ENCODE measurements at places on chromosomes 12 and 14.

- no peak for DNase-seq
These were observed 55.5 kb downstream of the ANO2 start for GRCh38 chr12:5889381-5890047.

DNA sequence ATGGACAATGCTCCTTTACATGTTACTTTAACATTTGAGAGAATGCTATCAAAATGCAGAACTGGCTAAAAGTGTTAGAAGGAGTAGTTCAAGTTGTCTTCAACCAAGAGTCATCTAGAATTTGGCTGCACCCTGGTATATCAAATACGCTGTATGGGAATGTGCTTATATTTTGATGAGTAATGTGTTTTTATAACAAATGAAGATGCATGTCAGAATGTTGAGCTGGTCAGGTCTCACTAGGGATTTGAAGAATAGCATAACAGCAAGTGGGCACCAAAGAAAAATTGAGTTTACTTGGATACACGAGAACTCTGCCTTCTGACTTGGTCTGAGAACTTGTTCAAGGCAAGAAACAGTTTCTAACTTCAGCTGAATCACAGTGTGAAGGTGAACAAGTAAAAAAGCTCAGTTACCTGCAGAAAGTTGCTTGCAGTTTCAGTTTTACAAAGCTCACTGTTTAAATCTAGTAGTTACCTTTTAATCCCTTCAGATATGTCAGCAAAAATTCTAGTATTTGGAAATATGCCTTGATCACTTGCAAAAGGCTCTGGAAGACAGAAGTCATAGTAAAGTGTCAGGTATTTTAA is 82.3 kb downstream of the PDE3A start:
- DNase-seq = no peak

DNA sequence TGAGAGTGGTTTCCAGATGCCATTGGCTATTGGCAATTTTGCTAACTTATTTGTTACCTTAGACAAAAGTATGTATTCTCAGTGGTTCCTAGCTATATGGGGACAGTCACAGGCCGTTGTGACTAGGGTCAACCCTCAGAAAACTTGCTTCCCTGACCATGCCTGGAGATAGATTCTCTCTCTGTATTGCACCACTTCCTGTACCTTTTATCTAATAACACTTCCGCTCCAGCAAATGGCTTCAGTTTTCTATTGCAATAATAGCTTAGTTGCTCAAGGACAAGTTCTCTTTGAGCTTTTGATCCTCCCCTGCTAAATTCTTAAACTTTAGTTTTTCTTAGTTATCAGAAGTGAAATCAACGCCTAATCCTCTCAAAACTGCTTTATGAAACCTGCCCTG is 338.0 kb downstream of the RMST start:
- no peak for DNase-seq

GRCh38 chr12:51960890-51961289 is 9.4 kb downstream of the ACVR1B start:
- no peak for DNase-seq

DNA sequence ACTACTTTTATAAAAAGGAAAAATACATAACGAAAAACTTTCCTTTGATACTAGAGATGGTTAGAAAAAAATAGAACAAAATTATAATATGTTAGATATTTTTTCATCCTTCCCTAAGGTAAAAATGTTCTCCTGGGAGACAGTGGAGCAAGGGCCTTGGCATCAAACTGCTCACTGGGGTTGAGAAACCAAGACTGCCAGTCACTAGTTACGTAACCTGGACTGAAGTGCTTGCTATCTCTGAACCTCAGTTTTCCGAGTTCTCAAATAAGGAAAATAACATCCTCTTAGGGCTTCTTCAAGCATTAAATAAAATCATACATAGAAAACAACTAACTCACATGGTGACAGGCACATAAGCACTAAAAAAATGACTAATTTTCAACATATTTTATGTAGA is 48.2 kb upstream of the FRMD6 start:
- no peak for DNase-seq

DNA sequence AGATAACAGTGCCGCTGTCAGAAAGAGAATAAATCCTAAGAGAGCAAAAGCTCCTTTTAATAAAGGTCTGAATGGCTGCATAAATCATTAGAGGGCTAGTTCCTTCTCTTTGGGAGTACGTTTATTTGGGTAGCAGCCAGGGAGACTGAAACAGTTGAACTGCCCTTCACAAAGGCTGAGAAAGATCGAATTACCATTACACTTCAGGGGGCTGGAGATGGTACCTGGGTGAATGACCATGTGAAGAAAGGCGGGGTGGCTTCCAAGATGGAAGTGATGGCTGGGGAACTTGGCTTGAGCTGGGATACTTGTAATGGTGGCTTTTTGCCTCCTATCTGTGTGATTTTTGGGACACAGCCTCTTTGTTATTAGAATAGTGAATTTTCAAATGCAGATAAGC is 1.7 kb upstream of the FGD4 start:
- no peak for DNase-seq

- no peak for DNase-seq
These were observed 236.5 kb upstream of the GRIP1 start for GRCh38 chr12:66915306-66915904.

DNA sequence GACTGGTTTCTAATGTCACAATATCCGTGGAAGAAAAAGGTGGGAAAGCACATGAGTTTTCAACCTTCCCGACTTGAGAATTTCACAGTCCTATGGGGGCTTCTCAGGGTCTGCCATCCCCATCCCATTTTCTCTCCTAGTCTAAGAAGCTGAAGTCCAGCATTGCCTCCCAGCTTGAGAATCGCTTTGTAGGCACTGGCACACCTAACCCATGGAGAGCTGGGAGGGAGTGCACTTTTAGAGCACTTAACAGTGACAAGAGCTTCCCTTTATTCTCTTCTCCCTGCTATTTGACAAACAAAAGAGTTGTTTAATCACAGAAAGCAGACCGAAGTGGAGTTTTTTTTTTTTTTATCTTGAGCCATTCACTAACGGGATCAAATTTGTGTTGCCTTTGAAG is 22.8 kb upstream of the SRRM4 start:
- DNase-seq = no peak

DNA sequence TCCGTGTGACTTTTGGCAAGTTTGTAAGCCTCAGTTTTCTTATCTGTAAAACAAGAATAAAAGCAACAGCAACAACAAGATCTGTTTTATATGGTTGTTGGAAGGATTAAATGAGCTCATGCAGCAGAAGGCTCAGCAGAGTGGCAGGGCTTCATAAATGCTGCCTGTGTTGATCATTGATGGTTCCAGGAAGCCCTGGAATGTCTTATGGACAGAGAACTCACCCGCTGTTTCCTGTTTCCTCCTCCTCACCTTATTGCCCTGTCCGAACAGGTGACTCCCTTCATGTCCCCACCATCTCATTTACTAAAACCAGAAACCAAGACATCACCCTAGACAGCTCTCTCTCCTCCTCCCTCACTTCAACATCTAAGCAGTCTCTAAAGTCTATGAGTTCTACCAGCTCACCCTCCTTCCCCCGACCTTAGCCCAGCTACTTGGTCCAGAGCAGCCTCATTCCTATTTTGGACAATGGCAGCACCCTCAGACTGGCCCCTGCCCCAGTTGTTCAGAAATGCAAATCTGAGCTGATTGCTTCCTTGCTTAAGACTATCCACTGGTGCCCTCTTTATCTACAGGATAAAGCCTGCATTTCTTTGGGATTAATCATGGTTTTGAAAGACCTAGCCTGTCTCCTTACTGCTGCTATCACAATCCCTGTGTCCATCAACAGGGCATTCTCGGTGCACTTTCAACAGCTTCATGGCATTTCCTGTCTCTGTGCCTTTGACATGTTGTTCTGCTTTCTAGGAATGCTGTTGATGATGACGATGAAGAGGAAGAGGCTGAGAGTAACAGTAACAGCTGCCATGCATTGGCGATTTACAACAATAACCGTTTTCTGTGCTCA is 21.4 kb upstream of the GSG1 start:
- DNase-seq = no peak

DNA sequence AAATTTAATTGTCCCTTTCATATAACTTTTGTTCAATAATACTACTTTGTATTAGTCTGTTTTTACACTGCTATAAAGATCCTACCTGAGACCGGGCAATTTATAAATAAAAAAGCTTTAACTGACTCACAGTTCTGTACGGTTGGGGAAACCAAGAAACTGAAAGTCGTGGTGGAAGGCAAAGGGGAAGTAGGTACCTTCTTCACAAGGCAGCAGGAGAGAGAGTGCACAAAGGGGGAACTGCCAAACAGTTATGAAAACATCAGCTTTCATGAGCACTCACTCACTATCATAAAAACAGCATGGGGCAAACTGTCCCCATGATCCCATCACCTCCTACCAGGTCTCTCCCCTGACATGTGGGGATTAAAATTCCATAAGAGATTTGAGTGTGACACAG is 1069.0 kb downstream of the FSCB start:
- DNase-seq = no peak

DNA sequence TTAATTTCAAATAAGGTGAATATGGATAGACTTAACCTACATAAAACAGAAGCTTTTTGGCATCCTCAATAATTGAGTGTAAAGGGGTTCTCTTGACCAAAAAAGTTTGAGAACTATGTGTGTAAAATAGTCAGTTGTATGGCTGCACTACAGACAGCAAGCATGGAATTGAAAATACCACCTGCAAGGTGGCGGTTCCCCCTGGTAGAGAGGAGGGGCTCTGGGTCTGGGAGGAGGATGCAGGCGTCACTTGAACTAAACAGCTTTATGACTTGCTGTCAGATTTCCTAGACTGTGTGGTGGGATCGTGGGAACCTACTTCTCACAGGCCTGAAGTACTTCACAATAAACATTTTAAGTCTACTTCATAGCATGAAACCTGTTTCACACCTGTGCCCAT is 6.3 kb downstream of the EVL start:
- no peak for DNase-seq

- DNase-seq = no peak
These were observed 40.2 kb downstream of the HSP90AA1 start for GRCh38 chr14:102046337-102047278.

DNA sequence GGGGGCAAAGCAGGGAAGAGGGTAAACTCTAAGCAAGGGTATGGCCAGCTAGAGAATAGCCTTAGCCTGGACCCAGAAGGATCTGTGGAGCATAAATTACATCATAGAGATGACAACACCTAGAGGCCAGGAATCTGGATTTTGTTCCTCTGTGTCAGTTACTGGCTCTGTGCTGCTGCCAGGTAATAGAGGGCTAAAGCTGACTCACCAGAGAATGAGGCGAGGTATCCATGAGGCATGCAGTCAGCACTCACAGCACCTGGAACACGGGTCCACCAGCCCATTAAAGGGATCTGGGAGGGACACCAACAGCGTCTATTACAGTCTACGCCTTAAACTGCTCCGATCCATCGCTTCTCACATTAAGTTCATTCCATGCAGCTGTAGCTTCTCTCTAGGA is 74.9 kb upstream of the CMKLR1 start:
- DNase-seq = no peak

DNA sequence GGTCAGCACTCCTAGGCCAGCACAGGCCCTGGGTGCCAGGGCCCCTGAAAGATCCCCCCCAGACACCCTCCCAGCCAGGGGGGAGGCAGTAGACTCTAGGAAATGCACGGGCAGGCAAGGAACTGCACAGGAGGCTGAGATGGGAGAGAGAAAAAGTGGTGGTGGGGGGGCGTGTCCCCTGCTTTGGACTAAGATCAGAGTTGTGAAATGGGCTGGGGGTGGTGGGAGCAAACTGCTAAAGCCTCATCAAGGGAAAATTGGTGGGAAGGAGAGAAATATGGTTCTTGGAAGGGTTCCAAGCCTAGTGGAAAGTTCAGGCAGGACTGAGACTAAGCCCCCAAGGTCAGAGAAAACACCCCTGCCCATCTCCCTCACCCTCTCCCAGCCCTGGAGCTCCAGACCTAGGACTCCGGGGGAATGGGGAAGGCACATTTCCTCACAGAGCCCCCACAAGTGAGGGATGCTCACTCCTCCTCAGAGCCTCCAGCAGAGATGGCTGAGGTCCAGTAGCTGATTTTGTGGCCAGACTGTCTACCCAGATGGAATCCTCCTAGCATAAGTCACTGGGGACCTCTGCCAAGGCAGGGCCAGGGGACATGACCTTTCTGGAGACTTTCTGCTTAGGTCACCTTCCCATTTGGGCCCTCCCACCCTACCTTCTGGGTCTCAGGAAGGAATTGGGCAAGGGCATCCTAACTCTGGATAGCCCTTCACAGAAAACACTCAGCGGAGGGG is 29.8 kb downstream of the FIGNL2 start:
- no peak for DNase-seq

GRCh38 chr12:29374913-29375312 is 6.1 kb downstream of the ERGIC2 start:
- DNase-seq = no peak

- no peak for DNase-seq
These were observed 37.2 kb downstream of the ATP2B1 start for GRCh38 chr12:89671469-89671868.

DNA sequence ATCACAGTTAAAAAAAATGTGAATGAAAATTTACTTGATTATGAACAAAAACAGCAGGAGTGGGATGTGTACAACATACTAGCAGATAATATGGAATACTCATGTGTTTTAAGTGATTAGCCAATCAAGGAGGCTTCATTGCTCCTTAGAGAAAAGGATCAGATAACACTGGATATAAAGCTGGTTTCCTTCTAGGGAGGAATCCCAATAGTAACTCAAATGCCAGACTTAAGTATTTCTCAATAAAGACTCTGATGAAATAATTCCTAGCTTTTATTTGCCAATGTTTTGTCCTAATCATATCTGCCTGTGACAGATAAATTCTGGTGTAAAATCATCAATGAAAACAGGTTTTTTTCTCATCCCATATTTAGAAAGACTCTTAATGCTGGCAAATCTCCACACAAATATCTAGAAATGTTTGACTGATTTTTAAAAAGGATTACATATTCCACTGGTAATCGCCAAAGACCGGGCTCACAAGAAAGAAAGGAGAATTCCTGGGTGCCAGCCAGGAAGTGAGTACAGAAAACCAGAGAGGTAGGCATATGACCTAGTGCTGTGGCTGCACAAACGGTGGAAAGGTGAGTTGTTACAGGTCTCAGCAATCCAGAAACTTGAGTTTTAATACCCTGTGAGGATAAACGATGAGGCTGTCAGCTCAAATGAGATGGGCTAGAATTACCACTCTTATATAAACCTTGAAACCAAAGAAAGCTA is 108.6 kb upstream of the TTC7B start:
- DNase-seq = no peak

GRCh38 chr12:131536766-131537165 is 174.1 kb upstream of the SFSWAP start:
- no peak for DNase-seq

DNA sequence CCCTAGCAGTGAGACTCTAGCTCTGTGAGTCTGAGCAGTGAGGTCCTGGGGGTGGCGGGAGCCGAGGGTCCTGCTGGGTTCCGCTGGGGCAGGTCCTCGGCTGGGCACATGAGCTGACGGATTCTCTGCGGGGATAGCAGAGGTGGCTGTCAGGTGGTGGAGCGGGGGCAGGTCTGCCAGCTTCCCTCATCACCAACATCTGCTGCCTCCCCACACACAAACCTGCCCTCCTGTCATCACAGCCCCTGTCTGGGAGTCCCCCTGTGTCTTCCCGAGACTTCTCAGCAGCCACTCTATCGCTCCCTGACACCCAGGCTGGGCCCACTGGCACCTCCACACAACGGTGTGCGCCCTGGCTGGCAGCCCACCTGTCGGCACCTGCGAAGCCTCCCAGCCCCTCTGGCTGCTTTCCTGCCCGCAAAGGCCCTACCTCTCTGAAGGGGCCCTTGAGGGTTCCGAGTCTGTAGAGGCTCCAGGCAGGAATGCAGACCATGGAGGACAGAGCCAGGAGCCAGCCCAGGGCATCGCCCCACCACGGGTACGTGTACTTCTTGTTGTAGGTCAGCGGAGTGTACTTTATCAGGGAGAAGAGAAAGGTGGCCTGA is 7.1 kb upstream of the SLC6A12 start:
- DNase-seq = no peak

All from esophagus squamous epithelium (tissue), 5 donors.